ENCODE measurements at places on chromosomes 12 and 14. TPM values are rescaled to one million over a fixed set of nuclear protein-coding genes. Genes with fewer than 3 reads are reported as not detected.

LRRC10 gene
- not detected for total RNA-seq

WASHC4 gene
- 24.2 TPM for total RNA-seq

OR6S1 gene
- not detected for total RNA-seq

EPYC gene
- total RNA-seq, result not detected

SIRT4 gene
- 0.64 TPM for total RNA-seq

KRT1 gene
- not detected for total RNA-seq

ZFP36L1 gene
- total RNA-seq, result 173 TPM

FGF23 gene
- not detected for total RNA-seq

CLMN gene
- 6.6 TPM for total RNA-seq

ARHGAP9 gene
- 0.94 TPM for total RNA-seq

MAPK1IP1L gene
- 99.0 TPM for total RNA-seq

TMEM117 gene
- 1.6 TPM for total RNA-seq

TMEM119 gene
- total RNA-seq, result 0.16 TPM

P2RX7 gene
- total RNA-seq, result not detected

TGM1 gene
- 1.0 TPM for total RNA-seq

SMCO3 gene
- not detected for total RNA-seq

SSTR1 gene
- not detected for total RNA-seq

HOXC9 gene
- 15.9 TPM for total RNA-seq

CD4 gene
- not detected for total RNA-seq

AMDHD1 gene
- total RNA-seq, result 1.9 TPM

GZMH gene
- total RNA-seq, result not detected

IL23A gene
- total RNA-seq, result not detected

AMIGO2 gene
- 95.5 TPM for total RNA-seq

A2ML1 gene
- total RNA-seq, result not detected

CCDC198 gene
- 1.9 TPM for total RNA-seq

GPRC5D gene
- total RNA-seq, result 0.22 TPM

INSM2 gene
- total RNA-seq, result 0.05 TPM

GLIPR1L1 gene
- not detected for total RNA-seq

CDCA3 gene
- 77.4 TPM for total RNA-seq

SLC38A6 gene
- 20.2 TPM for total RNA-seq

RNASE3 gene
- total RNA-seq, result not detected

R3HDM2 gene
- total RNA-seq, result 7.3 TPM

SSPN gene
- total RNA-seq, result 0.91 TPM

TC2N gene
- total RNA-seq, result 0.70 TPM

SLC5A8 gene
- total RNA-seq, result not detected

GALNT6 gene
- 3.7 TPM for total RNA-seq

APOLD1 gene
- 0.17 TPM for total RNA-seq

Measured in A549 treated with GW870086 at 1 μM for 4 hours (cell line).